Neural progenitor cell (in vitro differentiated cells): ENCODE measurements at places on chromosomes 11 and 22.

- no peak for DNase-seq
Measured at GRCh38 chr11:132540581-132540980, 991.7 kb downstream of the OPCML start.

GRCh38 chr11:112759418-112759817 is 201.8 kb upstream of the NCAM1 start:
- no peak for DNase-seq

- DNase-seq: no peak
Measured at GRCh38 chr11:118842369-118842768, 41.3 kb upstream of the CXCR5 start.

- peak; percentile 90 for DNase-seq
Measured at GRCh38 chr22:31561238-31561887, 65.0 kb downstream of the SFI1 start.

DNA sequence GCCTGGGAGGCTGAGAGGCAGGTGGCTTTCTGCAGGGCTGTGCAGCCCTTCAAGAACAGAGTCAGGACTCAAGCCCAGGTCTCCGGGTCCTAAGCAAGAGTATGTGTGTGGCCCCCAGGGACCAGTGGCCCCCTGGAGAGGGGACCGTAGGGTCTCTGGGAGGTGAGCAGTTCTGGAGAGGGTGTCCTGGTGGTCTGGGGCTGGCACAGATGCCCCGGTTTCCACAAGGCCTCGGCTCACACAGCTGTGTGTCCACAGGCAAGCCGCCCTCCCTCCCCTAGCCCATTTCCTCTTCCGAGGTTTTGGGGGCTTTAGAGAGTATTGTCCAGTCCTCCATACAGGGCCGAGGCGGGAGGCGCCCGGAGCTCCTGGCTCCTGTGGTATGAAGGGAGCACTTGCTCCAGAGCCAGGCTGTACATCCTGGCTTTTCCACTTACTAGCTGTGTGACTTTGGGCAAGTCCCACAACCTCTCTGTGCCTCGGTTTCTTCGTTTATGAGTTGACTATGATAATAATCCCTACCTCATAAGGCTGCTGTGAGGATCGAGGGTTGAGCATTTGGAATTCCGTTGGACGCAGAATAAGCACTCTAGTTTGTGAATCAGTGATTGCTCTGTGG is 3.4 kb upstream of the RPS19BP1 start:
- DNase-seq: no peak

GRCh38 chr11:69027704-69028372 is 14.8 kb upstream of the MRGPRF start:
- no peak for DNase-seq

DNA sequence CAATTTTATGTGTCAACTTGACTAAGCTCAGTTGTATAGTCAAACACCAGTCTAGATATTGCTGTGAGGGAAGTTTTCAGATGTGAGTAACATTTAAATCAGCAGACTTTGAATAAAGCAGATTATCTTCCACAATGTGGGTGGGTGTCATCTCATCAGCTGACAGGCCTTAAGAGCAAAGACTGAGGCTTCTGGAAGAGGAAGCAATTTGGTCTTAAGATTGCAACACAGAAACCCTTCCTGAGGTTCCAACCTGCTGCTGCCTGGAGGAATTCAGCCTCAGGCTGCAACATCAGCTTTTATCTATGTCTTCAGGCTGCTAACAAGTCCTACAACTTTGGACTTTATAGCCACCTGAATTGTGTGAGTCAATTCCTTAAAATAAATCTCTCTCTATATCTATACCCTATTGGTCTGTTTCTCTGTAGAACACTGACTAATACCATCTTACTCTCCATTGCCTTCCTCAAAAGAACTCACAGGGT is 277.2 kb upstream of the PLET1 start:
- no peak for DNase-seq

- no peak for DNase-seq
Measured at GRCh38 chr11:74620531-74620930, 28.1 kb downstream of the POLD3 start.

DNA sequence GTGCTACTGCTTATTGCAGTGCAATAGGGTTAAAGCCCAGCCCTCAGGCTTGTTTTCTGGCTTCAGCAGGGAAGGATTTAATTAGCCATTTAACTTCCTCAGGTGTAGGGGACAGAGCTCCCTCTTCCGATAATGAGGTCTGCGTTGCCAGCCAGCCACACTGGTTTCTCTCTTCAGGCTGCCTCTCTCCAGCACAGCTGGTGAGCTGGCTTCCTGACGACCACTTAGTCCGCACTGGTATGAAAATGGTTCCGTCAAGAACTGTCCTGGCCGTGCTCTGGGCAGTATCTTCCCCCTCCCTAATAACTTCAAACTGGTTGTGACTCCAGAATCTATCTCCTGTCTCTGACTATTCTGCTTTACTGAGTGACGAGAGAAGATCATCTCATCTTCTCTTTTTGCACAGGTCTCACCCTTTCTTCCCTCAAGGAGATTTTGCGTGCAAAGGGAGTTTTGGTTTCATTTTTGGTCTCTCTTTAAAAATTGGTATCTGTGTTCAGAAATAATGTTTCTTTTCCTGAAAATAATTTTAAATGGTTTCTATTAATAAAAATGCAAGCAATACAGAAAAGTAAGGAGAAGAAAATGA is 49.2 kb downstream of the CNTN5 start:
- DNase-seq: peak; percentile 78

GRCh38 chr11:71933141-71933933 is 4.5 kb downstream of the RNF121 start:
- no peak for DNase-seq

- no peak for DNase-seq
Measured at GRCh38 chr11:74412733-74413359, 14.6 kb upstream of the PGM2L1 start.

GRCh38 chr11:20782775-20783174 is 113.4 kb downstream of the NELL1 start:
- no peak for DNase-seq

- DNase-seq: no peak
Measured at GRCh38 chr11:35334385-35335090, 84.8 kb downstream of the SLC1A2 start.

DNA sequence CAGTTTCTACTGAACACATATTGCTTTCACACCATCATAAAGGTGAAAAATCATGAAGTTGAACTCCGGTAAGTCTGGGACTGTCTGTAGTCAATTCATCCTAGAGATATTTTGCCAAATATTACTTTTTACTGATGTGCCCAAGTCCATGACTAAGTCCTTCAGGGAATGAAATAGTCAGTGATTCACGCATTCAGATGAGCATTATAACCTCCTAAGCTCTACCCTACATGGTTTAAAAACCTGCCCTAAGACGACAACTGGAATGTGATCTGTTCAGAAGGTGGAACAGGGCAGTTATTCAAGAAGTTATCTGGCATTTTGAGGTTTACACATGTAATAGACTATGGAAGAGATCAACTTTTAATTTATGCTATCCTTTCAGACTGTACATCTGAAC is 125.6 kb downstream of the TRPC6 start:
- DNase-seq: no peak

- DNase-seq: no peak
Measured at GRCh38 chr11:122399375-122399774, 256.1 kb upstream of the UBASH3B start.

- no peak for DNase-seq
Measured at GRCh38 chr11:69574608-69575255, 66.2 kb upstream of the CCND1 start.

- DNase-seq: no peak
Measured at GRCh38 chr22:47474895-47475294, 712.4 kb downstream of the TBC1D22A start.

DNA sequence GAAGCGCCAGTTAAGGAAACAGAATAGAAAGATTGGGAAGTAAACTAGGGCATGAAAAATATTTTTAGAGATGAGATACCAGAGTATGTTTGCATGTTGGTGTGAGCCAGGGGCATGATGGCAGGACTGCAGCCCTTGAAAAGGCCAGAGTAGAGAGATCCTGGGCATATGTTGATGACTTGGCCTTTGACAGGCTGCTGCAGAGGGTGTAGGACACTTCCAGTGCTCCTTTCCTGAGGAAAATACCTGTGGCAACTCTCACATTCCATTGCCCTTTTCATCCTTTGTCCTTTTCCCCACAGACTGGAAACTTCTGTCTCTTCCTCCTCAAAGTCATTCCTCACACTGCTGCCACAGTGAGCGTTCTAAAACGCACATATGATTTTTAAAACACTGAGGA is 150.7 kb upstream of the CCDC90B start:
- no peak for DNase-seq

DNA sequence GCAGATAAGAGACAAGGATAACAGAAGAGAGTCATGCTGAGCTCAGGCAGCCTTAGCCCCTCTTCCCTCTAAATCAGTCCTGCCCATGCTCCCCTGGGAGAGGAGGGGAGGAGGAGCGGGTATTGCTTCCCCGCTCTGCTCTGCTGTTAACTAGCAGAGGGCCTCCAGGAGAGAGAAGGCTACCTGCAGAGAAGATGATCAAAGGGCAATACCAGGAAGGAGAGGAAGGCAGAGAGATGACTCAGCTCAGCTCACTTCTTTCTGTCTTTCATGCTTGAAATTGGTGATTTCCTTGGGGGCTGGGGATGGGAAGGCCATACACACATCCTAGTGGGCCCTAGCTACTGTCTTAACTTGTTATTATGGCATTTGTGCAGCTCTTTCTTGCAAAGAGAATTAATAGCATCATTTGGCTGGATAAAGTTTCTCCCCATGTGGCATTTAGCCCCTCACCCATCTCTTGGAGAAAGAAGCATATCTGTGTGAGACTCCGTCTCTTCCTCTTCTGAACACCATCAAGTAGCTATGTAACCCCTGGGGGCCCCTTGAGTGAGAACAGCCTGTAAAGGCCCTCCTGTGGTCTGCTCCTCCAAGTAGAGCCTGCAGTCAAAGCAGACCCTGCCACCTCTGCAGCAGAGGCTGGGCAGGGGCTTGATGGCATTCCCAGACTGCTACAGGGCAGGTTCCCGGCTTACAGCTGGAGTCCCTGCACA is 33.4 kb upstream of the AMOTL1 start:
- peak; percentile 43 for DNase-seq

GRCh38 chr11:120610111-120610510 is 98.6 kb downstream of the GRIK4 start:
- no peak for DNase-seq

- DNase-seq: peak; percentile 64
Measured at GRCh38 chr11:117702946-117703598, 93.9 kb downstream of the DSCAML1 start.

DNA sequence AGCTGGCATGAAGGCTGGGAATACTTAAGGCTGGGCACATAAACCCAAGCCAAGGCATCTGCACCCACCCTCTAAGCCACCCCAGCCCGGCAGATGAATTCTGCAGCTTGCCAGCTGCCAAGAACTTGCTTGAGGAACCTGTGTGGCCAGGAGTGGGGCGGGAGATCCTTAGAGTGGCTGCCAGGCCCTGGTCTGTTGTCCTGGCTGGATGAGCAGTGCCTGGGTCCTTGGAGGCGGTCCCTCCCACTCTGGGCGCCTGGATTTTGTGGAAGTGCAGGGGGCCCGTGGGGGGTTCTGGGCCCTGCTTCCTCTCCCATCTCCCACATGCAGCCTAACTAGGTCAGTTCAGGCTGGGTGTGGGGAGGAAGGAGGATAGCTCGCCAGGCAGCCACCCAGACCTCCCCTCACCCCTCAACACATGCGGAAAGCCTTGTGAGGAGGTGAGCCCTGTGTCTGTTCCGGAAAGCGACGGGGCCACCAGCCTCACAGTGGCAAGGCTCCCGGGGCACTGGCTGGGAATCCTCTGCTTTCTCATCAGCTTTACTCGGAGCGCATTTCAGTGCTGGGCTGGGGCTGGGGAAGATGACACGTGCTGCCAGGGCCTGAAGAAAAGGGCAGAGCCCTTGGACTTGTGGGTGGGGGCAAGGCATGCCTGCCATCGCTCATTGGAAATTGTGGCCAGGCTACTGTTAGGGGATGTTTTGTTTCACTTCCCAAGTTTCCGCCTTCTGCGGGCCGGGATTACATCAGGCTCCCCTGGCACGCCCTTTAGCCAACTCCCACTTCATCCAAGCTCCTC is 8.4 kb downstream of the DAGLA start:
- DNase-seq: no peak

DNA sequence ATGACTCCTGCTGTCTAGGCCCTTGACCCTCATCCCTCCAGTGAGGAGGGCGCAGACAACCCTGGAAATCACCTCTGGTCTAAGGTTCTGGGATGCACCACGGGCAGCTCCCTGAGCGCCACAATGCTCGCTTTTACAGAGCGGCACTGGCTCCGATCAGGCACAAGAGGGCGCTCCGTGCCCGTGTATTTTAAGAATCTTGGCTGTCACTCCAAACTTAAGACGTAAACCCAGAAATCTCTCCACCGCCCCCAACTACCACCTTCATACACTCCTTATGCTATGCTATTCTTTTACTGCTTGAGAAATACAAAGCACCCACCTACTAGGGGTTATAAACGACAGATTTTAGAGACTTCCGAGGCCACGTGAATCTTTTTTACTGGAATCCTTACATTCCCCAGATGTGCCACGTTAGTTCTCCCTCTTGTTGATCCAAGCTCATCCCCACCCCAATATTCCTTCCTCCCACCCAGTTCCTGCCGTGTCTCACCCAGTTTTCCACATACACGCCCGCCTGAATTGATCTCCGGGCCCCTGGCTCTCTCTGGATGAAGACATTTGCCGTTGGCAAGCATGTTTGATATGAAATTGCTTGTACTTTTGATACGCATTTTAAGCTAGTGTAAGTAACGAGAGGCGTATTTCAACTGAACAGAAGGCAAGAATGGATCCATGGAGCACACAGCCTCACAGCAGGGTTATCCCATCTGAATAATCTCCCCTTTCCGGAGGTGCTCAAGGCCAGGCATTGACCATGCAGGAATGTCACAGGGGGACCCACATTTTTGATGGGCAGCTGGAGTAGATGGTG is 453.5 kb downstream of the OPCML start:
- DNase-seq: peak; percentile 78

- no peak for DNase-seq
Measured at GRCh38 chr11:12100841-12101242, 9.5 kb upstream of the MICAL2 start.

DNA sequence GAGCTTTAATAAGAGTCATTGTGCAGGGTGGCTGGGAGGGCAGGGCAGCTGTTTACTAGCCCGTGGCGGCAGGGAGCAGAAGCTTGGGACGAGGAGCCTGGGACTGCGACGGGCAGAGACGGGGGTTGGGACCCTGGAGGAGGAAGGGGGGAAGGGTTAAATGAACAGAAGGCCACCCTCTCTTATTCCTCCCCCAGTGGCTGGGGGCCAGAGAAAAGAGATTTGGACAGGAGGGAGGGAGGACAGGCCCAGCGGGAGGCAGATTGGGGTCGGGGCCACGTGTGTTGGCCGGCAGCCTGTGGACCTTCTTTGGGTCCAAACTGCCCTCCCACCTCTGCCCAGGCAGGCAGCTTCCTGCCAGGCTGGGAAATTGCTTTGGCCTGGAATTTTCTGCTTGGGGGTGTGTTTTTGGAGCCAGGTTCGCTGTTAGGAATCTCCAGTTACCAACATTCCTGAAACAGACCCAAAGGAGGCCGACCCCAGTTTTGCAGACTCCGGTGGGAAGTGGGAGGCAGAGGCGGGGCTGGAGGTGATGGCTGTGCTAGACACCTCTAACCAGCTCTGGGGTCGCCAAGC is 50.2 kb downstream of the APOL3 start:
- DNase-seq: no peak

- no peak for DNase-seq
Measured at GRCh38 chr11:19792510-19792909, 79.9 kb downstream of the NAV2 start.

- DNase-seq: no peak
Measured at GRCh38 chr22:46007003-46007847, 30.3 kb upstream of the WNT7B start.
